ELF-1 (cell line): ENCODE measurements at places on chromosomes 6 and 20.
A peak's percentile ranks its signal among the peaks of the same experiment; 100 is the strongest.

DNA sequence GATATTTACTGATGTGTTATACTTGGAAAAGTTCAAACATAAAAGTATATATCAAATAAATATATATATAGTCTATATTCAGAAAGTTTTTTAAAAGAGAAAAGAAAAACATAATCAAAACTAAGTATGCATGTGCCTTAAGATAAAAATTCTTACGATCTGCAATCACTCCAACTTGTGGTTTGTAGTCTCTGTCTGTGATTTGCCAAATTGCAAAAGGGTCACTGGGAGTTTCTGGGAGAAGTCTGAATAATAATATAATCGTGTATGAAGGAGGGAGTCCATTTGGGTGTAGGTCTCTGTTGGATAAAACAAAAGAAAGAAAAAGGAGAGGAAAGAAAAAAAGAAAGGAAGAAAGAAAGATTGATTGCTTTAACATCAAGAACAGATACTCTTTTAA, 92.4 kb downstream of the COL12A1 start:
- no peak for DNase-seq

- DNase-seq, result peak; percentile 39
Observed at GRCh38 chr20:25453035-25453810, 45.8 kb downstream of the GINS1 start.

GRCh38 chr6:87653074-87653962, 48.7 kb downstream of the AKIRIN2 start:
- no peak for DNase-seq

GRCh38 chr6:14676064-14676463, 558.5 kb downstream of the CD83 start:
- no peak for DNase-seq

GRCh38 chr20:48690888-48691287, 136.9 kb downstream of the PREX1 start:
- DNase-seq, result no peak

DNA sequence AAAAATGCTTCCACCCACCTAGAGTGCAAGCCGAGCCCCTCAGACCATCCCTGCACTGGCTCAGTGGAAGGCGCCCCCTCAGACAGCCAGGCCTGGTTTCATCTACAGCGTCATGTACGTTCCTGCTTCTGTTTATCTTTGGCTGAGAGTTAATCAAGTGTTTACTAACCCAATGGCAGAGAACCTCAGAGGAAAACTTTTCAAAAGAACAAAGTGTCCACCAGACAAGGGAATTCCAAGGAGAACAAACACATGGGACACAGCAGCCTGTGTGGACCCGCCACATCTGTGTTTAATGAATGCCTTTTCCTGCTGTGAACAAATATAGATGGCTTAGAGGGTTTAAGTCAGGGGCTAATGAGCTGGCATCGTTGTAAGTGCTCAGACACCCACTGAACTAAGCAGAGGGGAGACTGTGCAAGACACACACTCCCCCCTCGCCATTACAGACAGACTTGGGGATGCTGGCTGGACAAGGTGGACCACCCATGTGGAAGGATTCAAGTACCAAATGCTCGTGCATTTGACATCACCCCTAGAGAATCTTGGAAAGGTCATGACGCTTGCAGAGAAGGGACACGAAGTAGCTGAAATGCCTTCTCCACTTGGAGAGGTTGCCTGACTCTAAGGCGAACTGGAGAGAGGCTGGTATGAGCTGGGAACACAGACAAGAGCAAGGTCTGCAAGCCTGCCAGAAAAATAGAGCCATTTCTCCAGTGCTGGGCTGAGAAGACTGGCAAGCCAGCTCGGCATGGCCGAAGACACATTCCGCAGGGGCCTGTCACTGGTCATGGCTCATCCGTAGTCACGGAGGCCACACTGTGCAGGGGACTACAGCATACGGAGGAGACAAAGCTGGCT, 53.5 kb upstream of the NXT1 start:
- DNase-seq, result no peak

- peak; percentile 84 for DNase-seq
Observed at GRCh38 chr6:77457720-77458349, 5.5 kb downstream of the HTR1B start.

DNA sequence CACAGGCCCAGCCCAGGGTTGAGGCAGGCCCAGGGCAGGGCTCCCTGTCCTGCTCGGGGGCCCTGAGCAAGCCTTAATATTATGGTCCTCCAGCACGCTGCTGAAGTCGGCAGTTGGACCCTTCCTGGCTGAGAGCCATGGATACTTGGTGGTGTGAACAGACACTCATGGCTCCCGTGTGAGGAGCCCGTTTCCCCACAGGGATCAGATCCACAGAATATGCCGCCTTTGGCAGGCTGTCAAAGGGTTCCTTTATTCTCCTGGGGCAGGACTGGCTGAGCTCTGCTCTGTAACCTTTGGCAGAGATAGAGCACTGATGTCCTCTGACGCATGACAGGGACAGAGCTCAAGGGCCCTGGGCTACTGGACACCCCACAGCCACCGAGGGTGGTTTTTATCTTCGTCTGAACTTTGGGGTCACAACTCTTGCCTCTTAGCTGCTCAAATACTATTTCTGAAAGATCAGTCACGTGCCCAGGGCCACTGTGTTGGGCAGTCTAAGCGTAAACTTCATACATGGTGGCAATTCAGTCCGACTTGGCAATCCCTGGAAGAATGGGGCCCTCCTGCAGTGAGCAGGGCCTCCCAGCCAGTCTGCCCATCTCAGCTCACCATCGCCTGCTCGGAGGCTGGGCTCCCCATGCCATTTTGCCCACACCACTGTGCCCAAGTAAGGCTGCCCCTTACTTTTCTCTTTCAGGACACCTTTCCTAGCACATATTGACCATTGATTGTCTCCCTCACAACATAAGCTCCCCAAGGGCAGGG, 49.1 kb downstream of the TTI1 start:
- no peak for DNase-seq

DNA sequence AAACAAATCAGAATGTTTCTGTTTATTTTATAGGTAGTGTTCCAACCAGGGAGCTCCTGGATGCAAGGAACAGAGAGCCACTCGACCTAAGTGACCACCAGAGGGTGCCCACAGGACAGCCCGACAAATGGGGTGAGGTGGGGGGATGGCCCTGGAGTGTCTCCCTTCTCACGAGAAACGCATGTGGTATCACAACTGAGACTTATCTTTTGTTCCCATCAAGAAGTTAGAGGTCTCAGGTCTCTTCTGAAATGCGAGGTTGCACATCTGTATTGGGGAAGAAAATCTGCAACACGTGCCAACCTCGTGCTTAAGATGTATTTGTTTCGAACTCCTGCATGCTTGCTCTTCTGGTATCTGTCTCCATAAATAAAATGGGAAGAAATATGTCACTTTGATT, 104.0 kb downstream of the ISM1 start:
- DNase-seq, result peak; percentile 54

DNA sequence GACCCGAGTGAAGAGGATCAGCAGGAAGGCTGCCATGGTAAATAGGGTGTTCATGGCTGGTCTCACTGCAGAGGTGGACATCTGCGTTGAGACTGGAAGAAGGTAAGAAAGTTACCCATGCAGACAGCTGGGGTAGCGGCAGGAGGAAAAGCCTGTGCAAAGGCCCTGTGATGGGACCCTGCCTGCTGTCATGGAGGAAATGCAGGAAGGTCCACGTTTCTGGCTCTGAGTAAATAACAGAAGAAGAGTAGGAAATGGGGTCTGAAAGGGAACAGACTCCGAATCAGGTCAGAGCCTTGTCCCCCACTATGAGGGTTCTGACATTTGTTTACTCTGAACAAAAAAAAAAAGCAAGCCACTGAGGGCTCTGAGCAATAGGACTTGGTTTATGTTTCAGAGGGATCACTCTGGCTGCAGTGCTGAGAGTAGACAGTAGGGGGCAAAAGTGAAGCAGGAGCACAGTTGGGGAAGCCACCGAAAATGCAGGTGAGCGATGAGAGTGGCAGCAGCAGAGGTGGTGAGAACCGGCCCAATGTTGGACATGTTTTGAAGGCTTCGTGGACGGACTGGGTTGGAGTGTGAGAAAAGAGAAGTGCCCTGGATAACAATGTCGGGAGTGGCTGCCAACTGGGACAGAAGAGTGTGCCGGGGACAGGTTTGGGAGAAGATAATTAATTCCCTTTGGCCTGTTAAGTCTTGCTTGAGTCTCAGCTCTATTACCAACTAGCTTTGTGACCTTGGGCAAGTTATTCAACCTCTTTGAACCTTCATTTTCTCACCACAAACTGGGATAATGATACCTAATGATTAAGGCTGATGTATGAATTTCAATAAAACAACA, 57.9 kb upstream of the MAP7 start:
- peak; percentile 82 for DNase-seq

GRCh38 chr6:34697904-34698559, 1.5 kb upstream of the ILRUN start:
- DNase-seq, result no peak

- no peak for DNase-seq
Observed at GRCh38 chr20:16537918-16538317, 35.3 kb downstream of the KIF16B start.

DNA sequence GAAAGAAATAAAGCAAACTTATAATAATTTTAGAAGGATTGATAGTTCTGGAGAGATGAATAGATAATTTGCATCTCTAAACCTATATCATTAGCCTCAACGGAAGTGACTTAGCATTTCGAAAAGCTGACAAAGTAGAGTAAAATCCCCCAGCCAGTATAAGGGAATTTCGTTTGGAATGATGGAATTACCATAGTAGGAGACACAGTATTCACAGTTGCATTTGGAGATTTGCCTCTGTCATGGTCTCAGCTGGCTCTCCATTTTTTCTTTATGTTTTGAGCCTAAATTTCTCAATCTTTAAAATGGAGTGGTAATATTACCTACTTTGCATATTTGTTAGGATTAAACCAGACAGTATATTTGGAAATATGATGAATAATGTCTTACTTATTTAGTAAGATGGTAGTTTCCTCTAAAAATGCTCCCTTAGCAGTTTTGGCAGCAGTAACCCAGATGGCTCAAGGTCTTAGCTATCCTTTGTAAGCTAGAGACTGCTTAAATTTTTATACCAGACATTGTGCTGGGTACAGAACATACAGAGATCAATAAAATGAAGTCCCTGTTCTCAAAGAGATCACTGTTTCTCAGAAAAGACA, 58.2 kb downstream of the SMAP1 start:
- no peak for DNase-seq

DNA sequence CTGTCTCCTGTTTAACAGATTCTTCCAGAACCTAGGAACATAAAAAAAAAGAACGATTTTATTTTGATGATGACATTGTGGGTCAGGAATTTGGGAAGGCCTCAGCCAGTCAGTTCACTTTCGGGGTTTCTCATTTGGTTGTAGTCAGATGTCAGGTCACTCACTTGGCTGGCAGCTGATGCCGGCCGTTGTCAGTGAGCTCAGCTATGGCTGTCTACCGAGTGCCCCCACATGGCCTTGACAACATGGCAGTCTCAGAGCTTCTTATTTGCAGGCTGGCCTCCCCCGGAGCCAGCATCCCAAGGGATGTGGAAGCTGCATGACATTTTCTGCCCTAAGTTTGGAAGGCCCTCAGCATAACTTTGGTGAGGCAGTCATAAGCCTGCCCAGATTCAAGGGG, 11.5 kb downstream of the RNF217 start:
- DNase-seq, result no peak

DNA sequence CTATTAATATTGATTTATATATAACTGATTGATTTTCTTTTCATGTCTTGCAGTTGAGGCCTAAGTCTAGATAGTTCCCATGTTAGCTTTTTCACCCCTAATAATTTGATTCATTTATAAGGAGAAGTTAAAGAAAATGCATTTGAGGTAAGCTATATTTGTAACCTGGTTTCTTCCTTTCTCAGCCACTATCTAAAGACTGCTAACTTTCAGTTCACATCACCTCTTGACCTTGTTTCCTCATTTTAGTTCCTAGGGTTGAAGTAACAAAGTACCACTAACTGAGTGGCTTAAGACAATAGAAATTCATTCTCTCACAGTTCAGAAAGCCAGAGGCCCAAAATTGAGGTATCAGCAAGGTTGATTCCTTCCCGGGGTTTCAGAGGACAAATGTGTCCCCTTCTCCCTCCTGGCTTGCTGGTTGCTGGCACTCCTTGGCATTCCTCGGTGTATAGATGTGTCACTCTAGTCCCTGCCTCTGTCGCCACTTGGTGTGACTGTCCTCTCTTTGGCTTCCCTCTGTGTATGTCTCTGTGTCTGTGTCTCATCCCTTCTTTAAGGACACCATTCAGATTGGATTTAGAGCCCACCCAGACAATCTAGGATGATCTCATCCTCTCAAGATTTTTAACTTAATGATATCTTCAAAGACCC, 55.9 kb upstream of the C20orf144 start:
- no peak for DNase-seq

- peak; percentile 2 for DNase-seq
Observed at GRCh38 chr6:122202576-122203137, 196.8 kb upstream of the HSF2 start.

DNA sequence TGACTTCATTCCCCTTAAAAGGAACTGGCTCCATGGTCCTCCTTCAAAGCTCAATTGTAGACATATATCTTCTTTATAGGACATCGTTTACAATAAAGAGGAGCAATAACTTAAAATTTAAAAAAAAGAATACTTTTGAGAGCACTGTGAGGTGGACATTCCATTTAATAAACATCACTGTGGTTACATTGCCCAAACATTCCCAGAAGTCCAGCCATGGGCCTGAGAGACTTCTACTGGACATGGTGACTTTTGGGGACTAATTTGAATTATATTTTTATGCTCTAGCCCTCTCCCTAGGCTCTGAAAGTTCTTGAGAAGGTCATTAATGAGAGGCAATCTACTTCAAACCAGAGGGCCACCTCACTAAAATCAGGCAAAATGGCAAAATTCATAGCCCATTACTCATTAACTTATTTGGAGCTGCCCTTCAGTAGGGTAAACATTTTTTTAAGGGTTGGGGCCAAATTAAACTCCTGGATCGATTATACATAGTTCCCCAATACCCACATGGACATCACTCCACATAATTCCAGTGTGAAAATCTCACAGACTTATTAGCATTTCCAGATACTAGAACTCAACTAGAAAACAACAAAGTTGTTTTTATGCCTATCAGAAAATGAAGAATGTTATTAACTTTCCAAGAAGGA, 17.1 kb downstream of the ISM1 start:
- no peak for DNase-seq

- DNase-seq, result no peak
Observed at GRCh38 chr20:13336308-13337089, 115.4 kb downstream of the ISM1 start.

GRCh38 chr6:138966870-138967269, 21.2 kb downstream of the REPS1 start:
- no peak for DNase-seq

- no peak for DNase-seq
Observed at GRCh38 chr6:18269253-18269652, 4.9 kb upstream of the DEK start.

GRCh38 chr20:41006936-41007474, 21.6 kb upstream of the TOP1 start:
- no peak for DNase-seq
